ENCODE measurements at places on chromosomes 2 and 18.

DNA sequence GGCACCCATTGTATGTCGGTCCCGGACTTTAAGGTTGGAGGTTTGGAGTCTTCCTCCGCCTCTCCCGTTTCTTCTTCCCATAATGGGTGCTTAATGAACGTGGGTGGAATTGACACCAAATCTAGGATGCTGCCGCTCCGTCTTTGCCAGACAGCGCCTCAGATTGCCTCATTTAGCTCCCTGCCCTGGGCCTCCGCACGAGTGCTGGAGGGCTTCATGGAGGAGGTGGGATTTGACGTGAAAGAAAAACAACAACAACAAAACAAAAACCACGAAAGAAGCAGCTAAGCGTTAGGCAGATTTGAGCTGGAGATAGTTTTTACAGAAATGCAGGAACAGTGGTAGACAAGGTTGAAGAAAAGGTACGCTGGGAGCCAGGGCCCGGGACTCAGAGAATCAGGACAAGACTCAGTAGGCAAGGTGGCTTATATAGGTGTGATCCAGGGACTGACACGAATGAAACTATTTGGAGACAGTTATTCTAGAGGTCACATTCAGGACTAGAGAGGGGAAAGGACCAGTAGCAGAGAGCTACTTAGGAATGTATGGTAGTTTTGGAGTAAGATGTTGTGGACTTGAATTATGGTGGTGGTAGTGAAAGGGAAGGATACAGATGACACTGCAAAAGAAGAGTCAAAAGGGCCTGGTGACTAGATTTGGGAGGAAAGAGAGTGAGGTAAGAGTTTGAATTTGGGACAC is 605 bp downstream of the ZNF2 start:
- no peak for DNase-seq

DNA sequence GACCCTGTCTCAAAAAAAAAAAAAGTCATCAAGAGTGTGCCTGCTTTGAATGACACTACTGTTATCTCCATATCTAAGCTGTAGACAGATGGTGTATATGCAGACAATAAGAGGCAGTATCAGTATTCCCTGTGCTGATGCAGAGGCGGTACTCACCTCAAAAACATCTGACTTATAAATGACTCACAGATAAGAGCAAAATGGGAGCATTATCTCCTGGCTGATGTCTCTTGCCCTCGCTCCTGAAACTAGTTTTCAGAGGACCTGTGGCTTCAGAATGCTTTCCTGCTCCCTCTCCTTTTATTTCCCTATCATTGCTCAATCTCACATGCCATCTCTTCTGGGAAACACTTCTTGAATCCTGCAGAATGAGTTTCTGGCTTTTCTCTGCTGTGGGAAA is 289.6 kb downstream of the PTPRM start:
- DNase-seq = no peak

GRCh38 chr18:63788447-63789096 is 13.4 kb downstream of the SERPINB7 start:
- DNase-seq = peak; percentile 80

DNA sequence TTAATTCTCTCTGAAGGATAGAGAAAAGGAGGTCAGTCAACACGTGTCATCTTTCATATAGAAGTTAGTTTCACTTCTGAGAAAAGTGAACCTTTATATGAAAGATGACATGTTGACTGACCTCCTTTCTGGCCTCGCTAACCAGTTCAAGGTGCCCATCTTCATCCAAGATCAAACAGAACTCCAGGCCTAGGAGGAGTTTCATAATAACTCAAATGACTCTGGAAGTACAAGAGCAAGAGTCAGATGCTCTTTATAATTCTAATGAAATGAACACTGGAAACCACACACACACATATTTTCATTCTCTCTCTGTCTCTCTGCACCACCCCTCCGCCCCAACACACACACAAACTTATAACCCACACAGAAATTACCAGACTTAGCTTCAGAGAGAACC is 16.3 kb downstream of the ANKRD44 start:
- DNase-seq = no peak

GRCh38 chr2:27076323-27076722 is 2.1 kb upstream of the EMILIN1 start:
- no peak for DNase-seq

DNA sequence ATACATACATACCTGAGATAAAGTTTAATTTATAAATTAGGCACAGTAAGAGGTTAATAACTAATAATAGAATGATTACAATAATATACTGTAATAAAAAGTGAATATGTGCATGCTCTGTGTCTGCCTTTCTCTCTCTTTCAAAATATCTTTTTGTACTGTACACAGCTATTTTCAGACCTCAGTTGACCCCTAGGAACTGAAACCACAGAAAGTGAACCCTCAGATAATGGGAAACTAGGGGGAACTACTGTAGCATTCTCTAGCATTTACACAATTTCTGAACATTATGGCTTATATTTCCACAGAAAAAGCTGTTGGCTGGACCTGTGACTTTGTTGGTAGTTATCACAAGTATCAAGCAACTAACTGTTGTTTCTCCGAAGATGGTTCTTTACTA is 25.9 kb downstream of the WDR75 start:
- no peak for DNase-seq

- no peak for DNase-seq
Observed at GRCh38 chr2:180730976-180731375, 249.4 kb upstream of the UBE2E3 start.

GRCh38 chr2:109208071-109208950 is 79.3 kb downstream of the SH3RF3 start:
- no peak for DNase-seq

DNA sequence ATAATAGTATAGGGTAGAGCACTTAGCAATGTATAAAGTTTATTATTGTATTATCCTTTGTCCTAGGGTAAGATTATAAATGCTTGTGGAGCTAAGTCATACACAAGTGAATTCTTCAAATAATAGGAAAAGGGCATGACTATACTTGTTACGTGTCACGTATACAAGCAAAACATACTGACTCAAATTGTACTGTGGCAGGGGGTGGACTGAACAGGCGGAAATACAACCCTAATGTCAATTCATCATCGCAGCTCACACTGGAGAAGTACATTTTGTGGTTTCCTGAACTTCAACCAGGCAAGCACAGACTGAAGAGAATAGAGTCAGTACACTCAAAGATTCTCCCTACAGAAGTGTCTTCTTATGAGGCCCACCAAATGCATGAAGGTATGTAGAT is 201.0 kb downstream of the MBD2 start:
- peak; percentile 2 for DNase-seq

GRCh38 chr2:144511937-144512336 is 8.0 kb downstream of the ZEB2 start:
- DNase-seq = no peak

GRCh38 chr2:52918551-52918950 is 849.1 kb upstream of the CHAC2 start:
- DNase-seq = no peak

DNA sequence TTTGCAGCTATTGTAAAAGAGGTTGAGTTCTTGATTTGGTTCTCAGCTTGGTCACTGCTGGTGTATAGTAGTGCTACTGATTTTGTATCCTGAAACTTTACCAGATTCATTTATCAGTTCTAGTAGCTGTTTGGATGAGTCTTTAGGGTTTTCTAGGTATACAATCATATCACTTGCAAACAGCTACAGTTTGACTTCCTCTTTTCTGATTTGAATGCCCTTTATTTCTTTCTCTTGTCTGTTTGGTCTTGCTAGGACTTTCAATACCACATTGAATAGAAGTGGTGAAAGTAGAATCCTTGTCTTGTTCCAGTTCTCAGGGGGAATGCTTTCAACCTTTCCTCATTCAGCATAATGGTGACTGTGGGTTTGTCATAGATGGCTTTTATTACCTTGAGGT is 210.5 kb upstream of the DPP10 start:
- DNase-seq = no peak

Measured in kidney capillary endothelial cell (primary cell).